ENCODE measurements at places on chromosomes 16 and 17. TPM values are rescaled to one million over a fixed set of nuclear protein-coding genes. Genes with fewer than 3 reads are reported as not detected.

DNA sequence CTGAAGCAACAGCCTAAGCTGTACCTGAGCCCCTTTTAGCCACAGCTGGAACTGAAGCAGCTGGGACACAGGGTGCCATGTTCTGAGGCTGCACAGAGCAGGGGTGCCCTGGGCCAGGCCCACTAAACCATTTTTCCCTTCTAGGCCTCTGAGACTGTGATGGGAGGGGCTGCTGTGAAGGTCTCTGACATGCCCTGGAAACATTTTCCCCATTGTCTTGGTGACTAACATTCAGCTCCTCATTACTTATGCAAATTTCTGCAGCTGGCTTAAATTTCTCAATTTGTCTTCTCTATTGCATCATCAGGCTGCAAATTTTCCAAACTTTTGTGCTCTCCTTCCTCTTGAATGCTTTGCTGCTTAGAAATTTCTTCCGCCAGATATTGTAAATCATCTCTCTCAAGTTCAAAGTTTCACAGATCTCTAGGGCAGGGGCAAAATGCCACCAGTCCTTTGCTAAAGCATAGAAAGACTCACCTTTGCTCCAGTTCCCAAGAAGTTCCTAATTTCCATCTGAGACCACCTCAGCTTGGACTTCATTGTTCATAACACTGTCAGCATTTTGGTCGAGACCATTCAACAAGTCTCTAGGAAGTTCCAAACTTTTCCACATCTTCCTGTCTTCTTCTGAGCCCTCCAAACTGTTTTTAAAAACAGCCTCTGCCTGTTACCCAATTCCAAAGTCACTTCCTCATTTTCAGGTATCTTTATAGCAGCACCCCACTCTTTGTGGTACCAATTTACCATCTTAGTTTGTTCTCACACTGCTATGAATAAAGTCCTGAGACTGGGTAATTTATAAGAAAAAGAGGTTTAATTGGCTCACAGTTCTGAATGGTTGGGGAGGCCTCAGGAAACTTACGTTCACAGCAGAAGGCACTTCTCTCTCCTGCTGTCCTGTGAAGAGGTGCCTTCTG, 49.8 kb downstream of the TMEM100 start:
- no peak for DNase-seq

DNA sequence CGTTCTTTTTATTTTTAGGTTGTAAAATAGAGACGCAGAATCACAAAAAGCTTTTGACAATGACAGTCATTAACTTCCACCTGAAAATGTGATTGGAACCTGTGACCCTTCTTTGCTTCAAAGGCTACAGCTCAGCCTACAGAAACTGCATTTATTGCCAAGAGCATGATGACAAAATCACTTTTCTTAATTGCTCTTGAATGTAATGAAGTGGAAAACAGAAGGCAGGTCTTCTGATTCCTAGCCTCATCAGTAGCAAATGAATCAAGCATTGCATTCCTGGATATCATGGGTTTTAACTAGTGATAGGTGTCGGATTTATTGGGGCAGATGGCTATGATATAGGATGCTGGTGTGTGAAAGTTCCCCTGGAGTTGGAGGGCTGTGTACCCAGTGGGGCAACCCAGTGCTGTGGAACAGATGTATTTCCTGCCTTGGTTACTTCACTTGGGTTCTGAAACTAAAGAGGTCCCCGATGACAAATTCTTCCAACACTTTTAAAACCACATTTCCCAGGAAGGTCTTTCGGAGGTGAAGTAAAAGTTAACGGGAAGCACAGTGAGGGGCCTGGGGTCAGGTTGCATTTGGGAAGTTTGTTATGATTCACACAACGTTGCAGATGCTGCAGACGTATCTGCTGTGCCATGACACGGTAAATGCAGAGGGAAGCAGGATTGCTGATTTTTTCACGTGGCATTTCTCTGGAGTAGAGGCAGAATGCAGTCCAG, 127.5 kb downstream of the HS3ST3A1 start:
- no peak for DNase-seq

DNA sequence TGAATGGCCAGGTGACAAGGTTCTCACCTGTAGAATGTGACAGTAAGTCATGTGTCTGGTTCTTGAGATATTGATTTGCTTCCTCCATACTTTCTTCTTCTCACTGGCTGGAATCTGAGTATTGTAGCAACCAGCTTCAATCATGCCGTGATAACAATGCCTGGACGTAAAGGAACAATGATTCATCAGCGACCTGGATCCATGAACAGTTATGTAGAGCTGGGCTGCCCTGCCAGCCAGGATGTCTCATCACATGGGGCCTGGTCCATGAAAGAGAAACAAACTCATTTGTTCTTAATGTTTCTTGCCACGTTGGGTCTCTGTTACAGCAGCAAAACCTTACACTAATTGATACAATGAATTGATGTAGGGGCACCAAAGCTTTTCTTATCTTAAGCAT, 627.2 kb downstream of the TOX3 start:
- no peak for DNase-seq

DNA sequence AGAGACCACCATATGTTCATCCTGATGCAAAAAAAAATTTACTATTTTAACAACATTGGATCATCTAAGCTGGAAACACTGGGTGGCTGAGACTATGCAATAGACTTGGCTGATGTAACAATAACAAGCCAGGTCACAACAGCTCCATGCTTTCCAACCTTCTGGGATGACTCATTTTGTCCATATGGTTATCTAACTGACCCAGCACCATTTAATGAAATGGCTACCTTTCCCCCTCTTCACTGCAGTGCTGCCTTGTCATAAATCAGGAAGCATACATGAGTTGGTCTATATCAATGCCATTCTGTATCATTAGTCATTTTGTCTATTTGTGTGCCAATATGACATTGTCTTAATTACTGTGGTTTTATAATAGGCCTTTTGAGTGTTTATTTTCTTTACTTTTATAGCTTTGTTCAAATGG, 217.6 kb upstream of the KCNJ16 start:
- DNase-seq: no peak

DNA sequence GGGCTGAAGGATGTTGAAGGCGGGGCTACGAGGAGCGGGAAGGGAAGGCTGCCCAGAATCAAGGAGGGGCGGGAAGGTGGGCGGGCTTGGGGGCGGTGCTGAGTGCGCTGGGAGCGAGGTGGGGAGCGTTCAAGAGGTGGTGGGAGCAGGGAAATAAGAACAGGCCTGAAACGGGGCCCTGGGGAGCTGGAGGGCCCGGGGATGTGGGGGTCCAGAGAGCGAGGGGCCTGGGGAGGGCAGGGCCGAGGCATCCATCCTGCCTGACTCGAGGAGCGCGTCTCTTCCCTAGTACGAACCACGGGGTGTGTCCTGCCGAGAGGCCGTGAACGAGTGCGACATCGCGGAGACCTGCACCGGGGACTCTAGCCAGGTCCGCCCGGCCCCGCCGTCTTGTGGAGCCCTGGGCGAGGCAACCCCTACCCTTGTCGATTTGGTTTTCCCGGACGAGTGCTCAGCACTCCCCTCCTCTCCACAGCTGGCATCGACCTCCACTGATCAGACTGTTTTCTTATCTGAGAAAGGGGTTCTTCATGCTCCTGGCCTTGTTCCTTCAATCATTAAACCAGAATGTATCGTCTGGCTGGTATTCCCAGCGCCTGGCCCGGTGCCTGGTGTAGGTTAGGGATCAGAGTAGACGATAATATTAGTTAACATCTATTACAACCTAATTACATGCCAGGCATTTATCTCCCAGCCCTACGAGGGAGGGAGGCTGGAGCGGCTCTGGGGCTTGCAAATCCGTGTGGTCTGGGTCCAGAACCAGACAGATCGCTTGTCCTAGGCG, 17.2 kb downstream of the ADAM11 start:
- DNase-seq: no peak

GRCh38 chr16:51579652-51580360, 428.7 kb upstream of the SALL1 start:
- no peak for DNase-seq

- peak; percentile 46 for DNase-seq
Measured at GRCh38 chr17:55090079-55090492, 121.5 kb downstream of the STXBP4 start.

GRCh38 chr17:40139566-40140058, 725 bp upstream of the CASC3 start:
- DNase-seq: peak; percentile 16

DNA sequence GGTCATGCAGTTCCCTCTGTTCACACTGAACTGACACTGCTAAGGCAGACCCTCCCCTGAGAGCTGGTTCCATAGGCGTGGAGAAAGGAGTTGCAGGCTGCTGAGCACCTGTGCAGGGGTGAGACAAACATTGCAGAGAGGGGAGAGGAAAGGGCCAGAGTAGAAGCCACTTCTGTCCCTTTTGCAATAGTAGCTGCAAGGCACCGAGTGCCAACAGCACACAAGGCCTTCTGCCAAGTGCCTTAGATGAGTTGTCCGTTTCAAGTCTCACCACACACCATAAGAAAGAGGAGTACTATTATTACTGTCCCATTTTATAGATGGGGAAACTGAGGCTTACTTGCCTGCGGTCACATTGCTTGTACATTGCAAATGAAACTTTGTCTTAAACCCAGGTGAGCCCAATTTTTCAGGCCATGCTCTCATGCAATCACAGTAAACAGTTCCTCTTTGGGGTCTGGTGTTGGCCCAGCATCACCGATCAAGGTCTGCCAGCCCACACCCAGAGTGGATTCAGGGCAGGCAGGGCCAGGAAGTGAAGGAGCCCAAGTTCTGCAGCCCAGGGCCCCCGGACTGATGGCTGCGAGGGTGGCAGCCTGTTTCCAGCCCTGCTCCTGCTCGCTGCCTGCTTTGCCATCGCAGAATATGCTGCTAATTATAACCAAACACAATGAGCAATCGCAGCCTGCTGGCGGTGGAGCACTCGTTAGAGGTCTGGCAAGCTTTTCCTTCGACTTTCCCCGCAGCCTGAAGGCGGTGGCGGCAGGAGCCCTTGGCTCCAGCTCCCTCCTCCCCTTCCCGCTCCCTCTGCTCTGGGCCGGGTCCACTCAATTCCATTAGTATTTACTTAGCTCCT, 36.8 kb upstream of the DYNLL2 start:
- no peak for DNase-seq

GRCh38 chr16:23448392-23448791, 4.6 kb downstream of the COG7 start:
- DNase-seq: no peak

DNA sequence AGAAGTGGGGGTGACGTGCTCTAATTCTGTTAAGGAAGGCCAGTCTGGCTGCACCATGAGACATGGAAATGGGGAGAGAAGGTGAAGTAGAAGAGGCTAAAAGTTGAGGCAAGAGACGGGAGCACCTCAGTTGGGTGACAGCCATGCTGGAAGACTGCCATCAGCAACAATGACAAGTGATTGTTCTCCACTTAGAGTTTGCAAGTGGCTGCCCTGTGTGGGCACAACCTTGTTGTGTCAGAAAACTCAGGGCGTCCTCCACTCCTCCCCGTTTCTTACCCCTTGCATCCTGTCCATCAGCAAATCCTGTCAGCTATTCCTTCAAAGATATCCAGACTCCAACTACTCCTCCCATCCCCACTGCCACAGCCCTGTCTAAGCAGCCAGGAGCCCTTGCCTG, 17.6 kb downstream of the CES1 start:
- DNase-seq: no peak

GRCh38 chr16:77302674-77303073, 103.5 kb downstream of the SYCE1L start:
- no peak for DNase-seq

DNA sequence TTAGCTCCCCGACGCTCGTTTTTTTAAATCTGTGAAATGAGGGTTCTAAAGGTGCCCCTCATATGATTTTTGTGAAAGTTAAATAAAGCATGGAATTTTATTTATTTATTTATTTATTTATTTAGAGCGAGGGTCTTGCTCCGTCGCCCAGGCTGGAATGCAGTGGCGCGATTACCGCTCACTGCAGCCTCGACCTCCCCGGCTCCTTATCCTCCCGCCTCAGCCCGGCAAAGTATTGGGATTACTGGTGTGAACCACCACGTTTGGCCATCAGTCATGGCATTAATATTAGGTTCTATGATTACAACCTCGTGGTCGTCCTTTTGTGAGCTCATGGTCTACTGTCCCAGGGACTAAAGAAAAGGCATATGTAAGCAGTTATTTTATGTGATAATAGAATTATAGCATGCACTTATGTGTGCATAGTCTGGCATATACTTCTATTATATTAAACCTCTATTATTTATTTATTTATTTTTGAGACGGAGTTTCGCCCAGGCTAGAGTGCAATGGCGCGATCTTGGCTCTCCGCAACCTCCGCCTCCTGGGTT, 557 bp upstream of the LUC7L start:
- no peak for DNase-seq

DNA sequence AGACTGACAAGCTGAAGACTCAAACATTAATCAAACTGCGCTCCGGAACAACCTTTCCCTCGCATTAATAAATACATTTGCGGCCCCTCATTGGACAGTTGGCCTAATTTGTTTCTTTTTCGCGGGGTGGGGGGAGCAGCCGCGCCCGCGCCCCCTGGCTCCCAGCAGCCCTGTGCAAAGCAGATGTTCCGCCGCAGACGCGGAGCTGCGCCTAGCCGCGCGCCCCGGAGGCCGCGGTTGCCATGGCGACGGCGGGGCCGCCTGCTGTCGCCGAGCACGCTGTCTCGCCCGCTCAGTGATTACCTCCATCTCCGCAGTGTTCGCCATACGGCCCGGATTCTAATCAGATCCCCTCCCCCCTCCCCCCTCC, 25.5 kb downstream of the COPZ2 start:
- peak; percentile 71 for DNase-seq

GRCh38 chr16:48076455-48077012, 79.3 kb downstream of the ABCC12 start:
- no peak for DNase-seq

Gene P2RX1
- 4.0 TPM for total RNA-seq

Gene TLCD3B
- 2.3 TPM for total RNA-seq

Gene WNT3
- total RNA-seq: not detected

Gene NPIPA3
- 1.2 TPM for total RNA-seq

Gene C1QTNF1
- not detected for total RNA-seq

Gene TBC1D3H
- not detected for total RNA-seq

Gene TBX2
- 0.14 TPM for total RNA-seq

All from activated T-helper 2 cell treated with anti-CD3 and anti-CD28 coated beads, Interferon-gamma antibody, Interleukin-2, Interleukin-4, amounts not matched to agents 10 μg/mL and 5 μg/mL and 100 μg/mL, durations not matched to agents 14 hours and 24 hours and 36 hours (primary cell).